ENCODE measurements at places on chromosomes 3 and 15. TPM values are rescaled to one million over a fixed set of nuclear protein-coding genes. Genes with fewer than 3 reads are reported as not detected.

Gene IQCH
- total RNA-seq: 4.8 TPM

Gene TMEM44
- total RNA-seq: 11.7 TPM

Gene NME9
- 0.16 TPM for total RNA-seq

Gene SPSB4
- total RNA-seq: 5.6 TPM

Gene IL17RB
- total RNA-seq: 1.5 TPM

Gene WDR72
- 0.16 TPM for total RNA-seq

Gene RETNLB
- total RNA-seq: not detected

Gene ROPN1
- total RNA-seq: not detected

Gene RLBP1
- total RNA-seq: not detected

Gene FRMD4B
- total RNA-seq: 39.1 TPM

Gene ZNF620
- 5.3 TPM for total RNA-seq

Gene SOX14
- total RNA-seq: not detected

Gene SLC6A11
- total RNA-seq: 0.42 TPM

Gene FAM107A
- 9.8 TPM for total RNA-seq

Gene TTC21A
- total RNA-seq: 4.3 TPM

Gene CMTM8
- total RNA-seq: 1.6 TPM

Gene ACTC1
- 187 TPM for total RNA-seq

Gene MYO5C
- 11.6 TPM for total RNA-seq

Gene MST1R
- total RNA-seq: 1.7 TPM

Gene FOXL2
- not detected for total RNA-seq

Gene KLHL40
- 3.5 TPM for total RNA-seq

Gene CPN2
- not detected for total RNA-seq

Gene REC114
- not detected for total RNA-seq

Gene CCR8
- not detected for total RNA-seq

Gene CD276
- 40.6 TPM for total RNA-seq

Gene SLC27A2
- total RNA-seq: 3.5 TPM

Gene B3GNT5
- 18.3 TPM for total RNA-seq

Gene RBP2
- not detected for total RNA-seq

Gene TRPM1
- not detected for total RNA-seq

Gene CYP1A2
- not detected for total RNA-seq

Gene SKOR1
- 0.21 TPM for total RNA-seq

Gene PTX3
- 5.1 TPM for total RNA-seq

Gene CEP19
- total RNA-seq: 3.8 TPM

Gene FGD5
- 25.7 TPM for total RNA-seq

Gene DOCK3
- 1.7 TPM for total RNA-seq

Gene PP2D1
- not detected for total RNA-seq

Gene A4GNT
- not detected for total RNA-seq

Gene FOXP1
- 176 TPM for total RNA-seq

Gene TEX55
- not detected for total RNA-seq

Gene ANKUB1
- total RNA-seq: not detected

Gene GOLGA6L4
- total RNA-seq: 4.9 TPM

Gene FANCD2
- 12.1 TPM for total RNA-seq

Gene SLC22A13
- 0.58 TPM for total RNA-seq

Gene AVEN
- 16.0 TPM for total RNA-seq

Gene HCLS1
- 11.6 TPM for total RNA-seq

Gene MYO1E
- total RNA-seq: 60.0 TPM

Gene ZWILCH
- 21.3 TPM for total RNA-seq

Gene ANKRD63
- not detected for total RNA-seq

Gene PRR20G
- total RNA-seq: not detected

Gene PLA2G4F
- total RNA-seq: 3.1 TPM

Gene LMAN1L
- 0.85 TPM for total RNA-seq

Gene LINGO1
- 1.8 TPM for total RNA-seq

Gene GOLGA6L7
- not detected for total RNA-seq

Gene TUSC7
- total RNA-seq: not detected

Gene GAP43
- 9.7 TPM for total RNA-seq
